NCI-H1930 (cell line): ENCODE measurements at places on chromosomes 12 and 14.

DNA sequence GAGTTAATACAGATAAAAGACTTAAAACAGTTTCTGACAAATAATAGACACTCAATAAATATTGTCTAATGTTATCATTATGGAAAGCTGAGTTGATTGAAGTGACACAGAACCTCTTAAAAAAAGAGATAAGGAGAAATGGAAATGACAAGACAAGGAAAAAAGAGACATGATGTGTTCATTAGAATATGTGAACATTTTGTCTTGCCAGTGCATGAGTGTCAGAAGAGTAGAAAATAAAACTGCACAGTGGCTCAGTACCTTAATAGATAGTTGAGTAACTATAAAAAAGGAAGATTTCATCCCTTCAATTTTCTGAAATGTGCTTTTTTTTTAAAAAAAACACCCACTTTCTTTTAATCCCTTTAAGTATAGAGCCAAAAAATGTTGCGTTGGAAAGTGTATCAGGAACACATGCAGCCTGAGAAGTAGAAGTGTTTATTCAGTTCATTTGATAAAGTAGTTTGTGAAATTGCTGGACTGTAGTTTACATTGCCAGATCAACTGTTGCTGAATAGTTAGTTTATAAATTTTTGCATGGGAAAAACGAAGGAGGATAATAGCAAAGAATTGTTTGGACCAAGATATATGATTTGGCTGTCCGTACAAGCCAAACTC lies 56.6 kb upstream of the ACSS3 start:
- no peak for DNase-seq

DNA sequence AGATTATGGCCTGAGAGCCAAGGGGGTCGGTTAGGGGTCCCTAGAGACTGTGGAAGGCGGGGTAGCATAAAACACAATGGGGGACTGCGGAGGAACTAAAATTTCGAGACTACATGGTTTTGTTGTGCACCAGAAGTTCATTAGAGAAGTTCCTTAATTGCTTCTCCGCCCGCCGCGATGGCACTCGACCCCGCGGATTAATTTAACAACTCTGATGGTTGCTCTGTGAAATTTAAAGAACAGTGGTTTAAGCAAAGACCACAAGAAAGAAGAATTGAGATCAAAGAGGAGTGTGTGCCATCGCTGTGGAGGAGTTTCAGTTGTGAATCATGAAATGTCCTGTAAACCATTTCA lies 1.4 kb upstream of the CCDC88C start:
- DNase-seq = no peak

GRCh38 chr12:122046145-122046544 lies 24.5 kb downstream of the BCL7A start:
- no peak for DNase-seq

DNA sequence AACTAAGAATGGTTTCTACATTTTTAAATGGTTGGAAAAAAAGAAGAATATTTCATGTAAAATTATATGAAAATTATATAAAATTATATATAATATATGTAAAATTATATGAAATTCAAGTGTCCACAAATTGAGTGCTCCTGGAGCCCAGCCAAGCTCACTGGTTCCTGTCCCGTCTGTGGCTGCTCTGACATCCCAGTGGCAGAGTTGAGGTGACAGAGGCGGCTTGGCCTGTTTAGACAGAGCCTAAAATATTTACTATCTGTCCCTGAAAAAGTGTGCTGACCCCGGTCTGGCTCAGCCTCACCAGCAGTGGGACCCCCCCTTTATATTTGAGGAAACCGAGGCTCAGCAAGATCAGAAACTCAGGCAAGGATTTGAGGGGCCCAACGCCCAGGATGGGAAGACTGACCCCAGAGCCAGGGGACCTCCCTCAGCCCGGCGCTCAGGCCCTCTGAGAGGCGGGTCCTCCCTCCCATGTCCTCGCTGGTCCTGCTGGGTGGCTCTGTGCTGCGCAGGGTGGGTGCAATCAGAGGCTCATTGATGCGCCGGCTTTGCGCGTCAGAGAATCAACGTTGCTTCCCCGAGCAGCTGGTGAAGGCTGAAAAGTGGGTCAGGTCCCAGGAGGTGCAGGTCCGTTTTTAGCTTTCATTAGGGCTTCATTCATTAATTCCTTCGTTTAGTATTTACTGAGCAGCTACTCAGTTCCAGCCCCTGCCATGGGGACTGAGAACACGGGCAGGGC lies 21.5 kb upstream of the BEGAIN start:
- no peak for DNase-seq

- peak; percentile 78 for DNase-seq
Measured at GRCh38 chr12:6936636-6937480, 6.8 kb upstream of the RNU7-1 start.

DNA sequence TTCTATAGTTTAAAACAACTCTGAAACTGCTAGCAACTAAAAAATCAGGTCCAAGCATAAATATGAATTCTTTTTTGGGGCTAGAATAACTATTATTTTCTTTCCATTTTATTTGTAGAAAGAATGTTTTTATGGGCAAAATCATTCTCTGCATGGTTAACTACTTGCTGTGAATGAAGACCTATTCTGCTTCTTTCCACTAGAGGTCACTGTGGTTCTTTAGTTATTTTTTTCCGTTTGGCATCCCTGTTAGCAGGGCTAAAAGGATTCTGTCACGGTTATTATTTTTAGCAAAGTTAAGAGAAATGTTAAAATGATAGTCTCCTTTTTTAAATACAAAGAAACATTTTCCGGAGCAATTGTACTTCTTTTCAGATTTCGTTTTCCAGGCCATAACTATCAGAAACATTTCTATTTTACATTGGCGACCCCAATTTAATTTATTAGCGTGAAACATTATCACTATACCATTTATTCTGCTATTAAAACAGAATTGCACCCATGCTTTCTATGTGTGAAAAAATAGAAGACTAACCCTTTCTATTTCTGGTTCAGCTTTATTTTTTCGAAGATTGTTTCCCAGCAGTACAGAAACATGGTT lies 404.8 kb downstream of the ATP23 start:
- DNase-seq = peak; percentile 45

- no peak for DNase-seq
Measured at GRCh38 chr12:46847001-46847400, 21.2 kb upstream of the SLC38A4 start.

GRCh38 chr12:81417056-81417455 lies 339.2 kb downstream of the ACSS3 start:
- DNase-seq = peak; percentile 75

DNA sequence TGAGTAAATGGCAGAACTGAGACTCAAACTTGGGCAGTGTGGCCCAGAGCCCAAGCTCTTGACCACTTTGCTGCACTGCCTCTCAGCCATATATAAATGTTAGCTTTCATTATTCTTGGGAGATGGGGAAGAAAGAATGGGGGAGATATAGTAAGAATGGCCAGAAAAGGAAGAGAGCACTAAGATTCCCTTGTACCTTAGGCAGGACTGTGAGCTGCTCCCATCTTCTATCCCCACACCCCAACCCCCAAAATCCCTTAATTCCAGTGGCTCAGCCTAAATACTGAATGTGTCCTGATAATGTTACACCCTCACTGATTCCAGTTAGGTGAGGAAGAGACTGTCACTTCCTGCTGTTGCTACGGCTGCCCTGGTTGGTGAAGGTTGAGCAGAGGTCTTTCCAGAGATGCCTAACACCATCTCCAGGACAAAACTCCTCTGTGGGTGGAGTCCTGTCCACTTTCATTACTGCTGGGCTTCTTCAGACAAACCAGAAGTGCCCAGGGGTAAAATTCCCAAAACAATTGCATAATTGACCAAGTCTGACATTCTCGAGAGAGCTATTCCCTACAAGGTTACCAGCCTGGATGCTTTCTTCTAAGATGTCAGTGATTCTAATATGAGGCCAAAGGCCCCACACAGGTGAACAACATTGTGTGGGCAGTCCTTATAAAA lies 51.8 kb downstream of the GNG2 start:
- DNase-seq = no peak

GRCh38 chr14:101022916-101023435 lies 119.5 kb upstream of the RTL1 start:
- no peak for DNase-seq

- DNase-seq = no peak
Measured at GRCh38 chr14:71994416-71994815, 62.2 kb downstream of the RGS6 start.

DNA sequence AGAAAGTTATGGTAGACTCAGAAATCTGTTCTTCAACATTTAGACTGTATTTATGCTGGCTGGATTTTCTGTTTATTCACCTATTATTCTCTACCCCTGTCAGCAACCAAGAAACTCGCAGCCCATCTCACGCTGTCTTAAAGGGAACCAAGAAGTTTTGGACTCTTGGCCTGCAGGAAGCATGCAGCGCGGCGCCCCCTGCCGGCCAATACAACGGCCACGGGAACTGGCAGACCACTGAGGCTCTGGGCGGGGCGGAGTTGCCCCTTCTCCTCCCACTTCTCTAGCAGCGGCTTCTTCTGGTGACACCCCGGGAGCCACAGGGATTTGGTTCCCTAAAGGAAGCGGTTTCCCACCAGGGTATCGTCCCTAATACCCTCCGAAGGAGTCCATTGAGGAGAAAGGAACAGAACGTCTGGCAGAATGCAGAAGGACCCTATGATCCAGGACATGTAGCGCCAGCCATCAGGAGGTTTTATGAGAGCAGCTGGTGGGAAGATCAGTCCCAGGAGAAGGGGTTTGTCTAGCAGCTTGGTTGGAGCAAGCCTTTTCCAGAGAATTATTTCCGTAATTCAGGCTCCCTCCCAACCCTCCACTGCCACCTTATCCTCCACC lies 21.0 kb upstream of the RNASE2 start:
- peak; percentile 12 for DNase-seq

GRCh38 chr12:124024776-124025175 lies 51.8 kb downstream of the ZNF664 start:
- DNase-seq = no peak

DNA sequence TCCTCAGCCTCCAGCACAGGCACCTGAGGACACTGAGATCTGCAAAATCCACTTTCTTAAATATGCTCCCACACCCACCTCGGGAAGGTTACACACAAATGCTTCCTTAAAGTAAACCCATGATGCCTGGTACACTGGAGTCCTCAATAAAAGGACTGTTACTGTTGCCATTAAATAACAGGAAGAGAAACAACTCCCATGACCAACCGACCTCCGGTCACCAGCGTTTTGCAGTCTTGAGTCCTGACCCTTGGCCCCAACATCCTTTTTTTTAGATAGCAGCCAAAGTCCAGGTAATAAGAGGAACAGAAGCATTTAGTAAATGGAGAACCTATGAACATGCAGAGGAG lies 42.4 kb downstream of the ITPK1 start:
- no peak for DNase-seq

GRCh38 chr12:52789637-52790426 lies 6.1 kb downstream of the KRT3 start:
- no peak for DNase-seq

DNA sequence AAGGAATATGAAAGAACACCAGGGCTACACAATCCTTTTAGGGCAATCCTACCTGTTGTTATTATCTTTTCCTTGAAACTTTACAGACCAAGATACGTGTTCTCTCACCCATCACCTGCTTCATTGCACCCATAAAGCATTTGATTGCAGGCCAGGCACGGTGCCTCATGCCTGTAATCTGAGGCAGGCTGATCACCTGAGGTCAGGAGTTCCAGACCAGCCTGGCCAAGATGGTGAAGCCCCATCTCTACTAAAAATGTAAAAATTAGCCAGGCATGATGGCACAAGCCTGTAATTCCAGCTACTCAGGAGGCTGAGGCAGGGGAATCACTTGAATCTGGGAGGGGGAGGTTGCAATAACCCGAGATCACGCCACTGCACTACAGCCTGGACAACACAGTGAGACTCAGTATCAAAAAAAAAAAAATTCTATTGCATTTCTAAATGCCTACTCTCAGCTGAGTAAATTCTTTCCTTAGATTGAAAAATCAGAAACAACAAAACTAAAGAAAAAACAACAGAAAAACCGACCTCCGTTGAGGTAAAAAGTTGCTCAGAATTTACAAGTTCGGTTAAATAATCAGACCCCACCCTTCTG lies 183.7 kb upstream of the TMEM132C start:
- no peak for DNase-seq

DNA sequence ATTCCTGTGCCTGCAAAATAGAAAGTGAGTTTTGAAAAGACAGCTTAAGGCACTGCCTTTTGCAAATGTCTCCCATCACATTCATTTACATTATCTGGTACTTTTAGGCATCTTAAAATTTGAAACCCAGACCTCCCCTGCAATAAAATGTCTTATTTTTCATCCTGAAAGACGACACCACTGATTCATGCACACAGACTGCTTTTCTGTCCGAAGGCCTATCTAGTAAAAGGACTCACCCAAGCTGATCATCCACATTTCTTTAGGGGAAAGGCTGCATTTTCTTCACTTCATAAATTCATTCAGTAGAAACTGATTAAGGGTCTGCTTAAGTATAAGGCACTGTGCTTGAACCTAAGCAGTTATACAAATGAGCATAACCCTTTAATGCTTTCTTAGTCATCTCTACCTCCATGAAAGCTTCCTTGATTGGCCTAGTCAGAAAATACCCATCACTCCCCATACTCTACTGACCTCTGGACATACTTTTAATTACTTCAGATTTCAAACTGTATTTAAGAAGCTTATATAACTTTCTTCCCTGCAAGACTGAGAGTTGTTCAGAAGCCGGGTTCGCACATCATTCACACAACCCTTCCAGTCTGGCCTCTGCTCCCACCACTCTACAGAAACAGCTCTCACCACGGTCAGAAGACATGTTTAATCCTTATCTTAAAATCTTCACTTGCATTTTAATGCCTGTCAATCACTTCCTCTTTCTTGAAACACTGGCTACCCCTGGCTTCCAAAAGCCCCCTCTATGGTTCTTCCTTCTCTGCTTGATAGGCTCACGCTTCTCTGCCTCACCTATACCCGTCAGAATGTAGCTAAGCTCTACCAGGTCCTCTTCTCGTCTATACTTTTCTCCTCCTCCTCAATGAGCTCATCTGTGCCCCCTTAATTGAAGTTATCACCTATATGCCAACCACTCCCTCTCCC lies 288.6 kb downstream of the MED13L start:
- no peak for DNase-seq

DNA sequence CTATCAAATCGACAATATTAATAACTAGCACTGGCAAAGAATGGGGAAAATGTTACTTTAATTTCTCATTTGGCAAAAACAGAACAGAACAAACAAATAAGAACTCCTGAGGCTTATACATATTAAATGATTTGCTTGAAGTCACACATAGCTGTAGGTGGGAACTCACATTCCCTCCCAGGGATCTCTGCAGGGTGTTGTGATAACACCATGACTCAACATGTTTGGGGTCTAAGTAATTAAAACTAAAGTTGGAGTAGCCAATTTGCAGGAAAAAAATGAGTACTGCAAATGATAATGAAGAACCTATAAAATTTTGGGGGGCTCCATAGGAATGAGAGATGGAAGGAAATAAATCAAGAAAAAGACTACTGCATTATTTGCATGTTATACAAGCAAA lies 27.5 kb downstream of the UNC79 start:
- no peak for DNase-seq

- DNase-seq = no peak
Measured at GRCh38 chr14:77052281-77053044, 24.0 kb upstream of the IRF2BPL start.
